ENCODE measurements at places on chromosomes 3 and 15.

DNA sequence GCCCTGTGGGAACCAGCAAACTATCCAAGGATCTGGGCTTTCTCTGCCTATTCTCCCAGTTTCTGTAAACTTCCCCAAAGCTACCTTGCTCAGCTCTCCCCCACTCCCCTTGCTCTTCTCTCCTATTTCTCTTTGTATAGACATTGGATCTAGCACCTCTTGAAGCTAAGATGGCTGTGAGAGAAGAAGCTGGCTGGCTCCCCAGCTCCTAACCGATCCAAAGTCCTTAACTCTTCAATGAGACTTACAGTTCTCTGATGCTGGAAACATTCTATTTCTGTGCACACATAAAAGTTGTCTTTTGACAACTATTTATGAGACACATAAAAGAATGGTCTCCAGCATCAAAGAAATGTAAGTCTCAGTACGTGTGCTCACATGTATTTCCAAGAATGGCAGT, 70.6 kb upstream of the C3orf80 start:
- no peak for DNase-seq

DNA sequence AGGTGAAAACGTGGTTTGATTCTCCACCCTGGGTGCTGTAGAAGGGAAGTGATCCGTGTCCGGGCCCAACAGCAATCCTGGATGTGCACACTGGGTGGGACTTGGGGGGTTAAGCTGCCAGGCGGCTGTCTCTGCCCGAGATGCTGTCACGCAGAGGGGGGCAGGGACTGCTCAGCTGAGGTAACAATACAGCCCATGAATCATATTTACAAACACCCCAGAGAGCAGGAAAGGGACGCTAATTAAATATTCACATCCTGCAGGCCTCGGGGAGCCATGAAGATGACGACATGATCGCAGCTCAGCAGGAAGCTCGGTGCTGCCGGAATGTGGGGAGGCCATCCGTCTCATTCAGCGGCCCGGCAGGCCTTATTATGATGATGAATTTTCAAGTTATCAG, 17.9 kb upstream of the CRABP1 start:
- DNase-seq: no peak

DNA sequence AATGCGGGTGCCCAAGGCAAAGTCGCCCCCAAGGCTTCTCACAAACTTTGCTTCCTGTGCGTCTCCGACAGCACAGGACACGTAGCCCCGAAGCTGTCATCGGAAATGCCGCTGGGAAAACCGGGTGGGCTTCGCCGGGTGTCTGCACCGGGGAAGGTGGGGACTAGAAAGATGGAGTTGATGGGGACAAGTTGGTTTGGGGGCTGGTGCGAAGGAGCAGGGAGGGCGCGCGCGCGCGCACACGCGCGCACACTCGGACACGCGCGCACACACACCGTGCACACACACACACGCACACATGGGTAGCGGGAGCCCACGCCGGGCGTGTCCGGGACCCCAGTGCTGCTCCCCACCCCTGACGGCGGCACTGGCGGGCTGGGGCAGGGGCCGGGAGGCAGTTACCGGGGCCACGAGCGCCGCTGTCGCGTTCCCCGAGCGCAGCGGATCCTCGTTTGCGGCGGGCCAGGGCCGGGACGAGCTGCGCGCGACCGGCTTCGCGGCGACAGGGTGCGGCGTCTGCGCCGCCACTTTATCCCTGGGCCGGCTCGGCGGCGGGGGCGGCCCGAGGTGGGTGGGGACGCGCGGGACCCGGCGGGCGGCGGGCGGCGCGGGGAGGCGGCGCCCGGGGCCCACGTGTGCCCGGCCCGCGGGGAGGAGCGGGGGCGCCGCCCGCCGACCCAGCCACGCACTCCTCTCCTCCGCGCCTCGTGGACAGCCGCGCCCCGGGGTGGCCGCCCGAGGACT, 539 bp upstream of the MGLL start:
- DNase-seq: no peak

DNA sequence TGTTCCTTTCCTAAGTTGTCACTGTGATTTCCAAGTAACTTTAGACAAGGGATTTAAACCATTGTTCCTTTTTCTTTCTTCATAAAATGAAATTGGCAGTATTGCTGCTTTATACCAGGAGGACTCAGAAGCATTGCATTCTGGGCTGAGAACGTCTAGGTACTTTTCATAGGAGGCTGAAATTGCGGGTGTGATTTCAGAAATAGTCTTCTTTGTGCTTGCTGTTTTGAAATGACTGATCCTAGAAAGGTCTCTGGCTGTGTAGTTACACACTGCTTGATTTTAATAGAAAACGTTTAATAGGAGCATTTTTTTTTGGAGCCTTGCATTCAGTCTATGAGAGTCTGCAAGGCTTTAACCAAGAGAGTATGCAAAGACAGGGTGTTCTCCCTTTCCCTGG, 56.3 kb downstream of the PPM1L start:
- no peak for DNase-seq

GRCh38 chr3:188881954-188882641, 289.7 kb upstream of the TPRG1 start:
- DNase-seq: no peak

DNA sequence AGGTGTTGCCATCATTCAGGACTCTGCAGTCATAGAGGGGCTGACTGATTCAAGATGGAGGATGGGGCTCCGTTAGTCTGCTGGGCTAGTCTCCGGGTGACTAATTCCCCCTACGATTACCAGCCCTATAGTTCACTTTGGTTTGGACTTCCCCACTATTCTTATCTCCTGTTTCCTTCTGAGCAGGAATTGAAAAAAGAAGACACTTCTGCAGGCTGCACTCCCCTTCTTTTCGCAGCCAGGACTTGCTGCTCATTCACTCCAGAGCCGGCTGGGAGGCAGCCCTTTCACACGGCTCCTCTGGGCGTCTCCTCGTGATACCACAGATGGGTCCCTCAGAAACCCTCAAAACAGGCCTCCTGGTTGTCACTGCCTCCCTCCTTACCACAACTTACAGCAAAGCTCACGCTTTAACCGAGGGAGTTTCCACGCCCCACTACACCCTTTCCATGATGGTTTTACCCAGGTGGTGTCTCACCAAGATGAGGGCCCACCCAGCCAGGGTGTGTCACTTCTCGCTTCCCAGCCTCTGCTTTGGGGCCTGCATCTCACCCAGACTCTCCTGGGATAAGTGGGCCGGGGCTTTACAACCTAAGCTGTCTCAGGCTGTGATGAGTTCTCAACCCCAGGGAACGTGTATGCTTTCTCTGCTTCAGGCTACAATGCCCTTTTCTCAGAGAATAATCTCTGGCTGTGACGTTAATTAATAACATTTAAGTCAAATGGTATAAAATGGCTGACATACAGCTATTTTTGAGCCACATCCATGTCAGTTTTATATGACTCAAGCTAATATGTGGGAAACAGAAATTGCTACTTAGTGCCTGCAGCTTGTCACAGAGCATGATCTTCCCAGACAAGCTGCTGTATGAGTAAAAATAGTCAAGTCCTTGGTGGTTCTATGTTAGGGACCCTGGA, 11.9 kb downstream of the CX3CR1 start:
- peak; percentile 26 for DNase-seq

- DNase-seq: no peak
Observed at GRCh38 chr3:48039487-48040190, 23.4 kb upstream of the MAP4 start.

DNA sequence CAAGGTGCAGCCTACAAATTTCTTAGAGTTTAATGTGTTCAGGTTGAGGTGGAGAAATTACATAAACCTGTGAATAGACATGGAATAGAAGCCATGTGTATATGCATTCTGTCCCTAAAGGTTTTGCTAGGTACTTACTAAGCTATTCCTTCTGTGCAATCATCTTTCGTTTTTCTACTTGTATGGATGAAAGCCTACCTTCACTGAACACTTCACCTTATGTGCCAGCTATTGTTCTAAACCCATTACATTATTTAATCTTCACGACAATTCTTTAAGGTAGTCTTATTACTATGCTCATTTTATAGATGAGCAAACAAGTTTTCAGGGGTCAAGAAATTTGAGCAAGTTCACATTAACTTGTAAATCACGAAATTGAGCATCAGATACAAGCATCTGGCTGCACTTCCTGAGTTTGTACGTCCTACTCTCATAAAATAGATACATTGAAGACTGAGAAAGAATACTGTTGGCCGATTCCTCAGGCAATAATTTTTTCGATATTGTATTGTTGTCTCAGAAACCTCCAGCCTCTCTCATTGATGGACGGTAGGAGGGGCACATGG, 635 bp upstream of the RCN2 start:
- DNase-seq: no peak

GRCh38 chr3:170670504-170670903, 84.6 kb upstream of the SLC7A14 start:
- no peak for DNase-seq

DNA sequence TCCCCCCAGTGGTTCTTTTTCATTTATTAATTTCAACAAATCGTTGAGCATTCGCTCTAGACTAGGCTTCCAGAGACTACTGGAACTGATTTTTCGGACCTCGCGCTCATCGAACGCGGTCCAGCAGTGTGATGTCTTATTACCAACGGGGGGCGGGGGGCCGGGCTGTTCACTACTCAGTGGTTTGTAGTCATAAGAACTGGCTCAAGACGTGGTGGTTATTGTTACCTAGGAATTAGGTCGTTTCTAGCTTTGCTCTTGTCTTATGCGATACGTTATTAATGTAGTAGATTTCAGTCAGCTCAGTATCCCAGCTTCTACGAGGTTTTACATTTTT, 858 bp downstream of the RBM5 start:
- no peak for DNase-seq

DNA sequence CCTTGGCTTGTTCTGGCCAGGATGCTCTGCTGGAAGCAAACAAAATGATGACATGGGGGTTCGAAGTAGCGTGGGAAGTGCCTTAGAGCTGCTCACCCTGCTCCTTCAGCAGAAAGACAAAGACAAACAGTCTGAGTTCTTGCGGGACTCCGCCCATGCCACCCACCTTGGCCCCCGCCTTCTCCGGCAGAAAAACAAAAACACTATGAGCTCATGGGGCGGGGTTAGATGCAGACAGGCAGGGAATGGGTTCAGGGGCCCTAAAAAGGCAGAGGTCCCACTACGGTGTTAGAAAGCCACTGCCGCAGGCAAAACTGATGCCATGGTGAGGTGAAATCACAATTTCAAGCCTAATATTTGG, 9.7 kb upstream of the NCKIPSD start:
- DNase-seq: no peak

DNA sequence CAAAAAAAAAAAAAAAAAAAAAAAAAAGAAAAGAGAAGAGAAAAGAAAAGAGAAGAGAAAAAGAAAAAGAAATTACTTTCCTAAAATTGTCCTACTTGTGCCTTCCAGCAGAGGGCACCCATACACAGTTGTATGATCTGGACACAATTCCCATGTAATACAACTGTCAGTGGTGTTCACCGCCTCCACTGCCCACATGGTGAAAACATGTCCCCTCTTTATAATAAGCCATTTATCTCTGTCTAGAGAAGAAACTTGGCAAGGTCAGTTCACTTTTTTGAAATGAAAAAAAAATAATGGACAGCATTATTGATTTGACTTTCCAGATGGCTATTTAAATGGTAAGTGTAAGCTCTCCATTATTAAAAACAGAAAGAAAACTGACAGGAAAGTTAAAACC, 459.4 kb downstream of the GBE1 start:
- DNase-seq: no peak

- no peak for DNase-seq
Observed at GRCh38 chr3:194168994-194169393, 33.0 kb downstream of the HES1 start.

GRCh38 chr3:30225021-30225420, 381.4 kb upstream of the TGFBR2 start:
- DNase-seq: no peak

DNA sequence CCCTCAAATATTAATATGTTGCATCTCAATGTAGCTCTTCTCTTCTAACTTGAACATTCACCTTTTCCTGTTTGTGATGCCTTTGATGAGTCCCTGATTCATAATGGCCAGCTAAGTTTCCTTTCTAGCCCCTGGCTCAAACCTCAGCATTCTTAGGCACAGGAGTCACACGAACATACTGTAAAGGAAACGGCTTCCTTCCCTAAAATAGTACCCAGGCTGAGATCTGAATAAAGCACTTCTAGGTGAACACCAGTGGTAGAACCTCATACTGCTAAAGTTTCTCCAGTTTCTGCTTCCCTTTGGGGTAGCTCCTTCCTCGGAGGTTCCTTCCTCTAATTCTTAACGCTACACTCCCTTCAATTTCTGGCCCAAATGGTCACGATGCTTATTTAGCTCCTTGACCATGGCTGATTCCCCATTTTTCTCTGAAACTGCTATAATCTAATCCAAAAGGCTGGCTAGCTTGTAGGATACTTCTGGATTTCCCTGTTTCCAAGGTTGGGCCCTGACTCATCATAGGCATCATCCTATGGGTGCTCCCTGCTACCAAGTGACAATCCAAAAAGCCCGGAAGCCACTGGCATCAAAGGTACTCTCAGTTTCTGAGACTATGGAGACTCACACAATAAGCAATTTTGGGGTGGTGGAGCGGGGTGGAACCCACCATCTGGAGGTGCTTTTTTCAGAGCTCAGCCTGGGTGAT, 2.4 kb downstream of the ANAPC13 start:
- DNase-seq: no peak

GRCh38 chr15:85761635-85762034, 33.1 kb downstream of the KLHL25 start:
- DNase-seq: no peak

GRCh38 chr3:142279965-142280590, 54.7 kb upstream of the GK5 start:
- peak; percentile 7 for DNase-seq

GRCh38 chr3:52093756-52094545, 37.6 kb upstream of the DUSP7 start:
- DNase-seq: no peak

GRCh38 chr3:139526146-139526545, 13.4 kb downstream of the RBP1 start:
- no peak for DNase-seq

DNA sequence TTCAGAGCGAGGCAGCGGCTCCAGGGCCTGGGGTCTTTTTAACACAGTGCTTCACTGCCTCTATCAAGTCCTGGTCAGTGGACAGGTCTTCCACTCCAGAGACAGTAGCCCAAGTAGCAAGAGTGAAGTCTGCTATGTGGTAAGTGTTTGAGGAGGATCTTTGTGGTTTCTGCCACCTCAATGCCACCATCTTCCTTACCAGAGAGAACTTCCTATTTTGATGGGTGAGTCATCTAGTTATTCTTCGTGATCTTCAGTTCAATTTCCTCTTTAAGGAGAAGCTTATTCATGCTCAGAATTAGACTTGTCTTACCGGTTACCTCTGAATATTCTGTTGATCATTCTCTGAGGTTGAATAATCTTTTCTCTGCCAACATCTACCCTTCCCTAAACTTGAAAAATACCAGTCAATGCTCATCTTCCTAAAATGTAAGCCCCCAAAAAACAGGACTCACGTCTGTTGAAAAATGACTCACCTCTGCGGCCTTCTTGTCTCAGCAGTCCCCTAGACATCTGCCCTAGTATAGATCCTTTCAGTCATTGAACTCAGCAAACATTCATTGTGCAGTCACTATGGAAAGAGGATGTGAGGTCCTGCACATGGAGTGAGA, 32.2 kb upstream of the BCL6 start:
- no peak for DNase-seq

- DNase-seq: no peak
Observed at GRCh38 chr15:85771271-85771670, 23.5 kb downstream of the KLHL25 start.

- DNase-seq: no peak
Observed at GRCh38 chr3:31039145-31039544, 144.7 kb upstream of the GADL1 start.

Measured in stimulated activated CD4-positive, alpha-beta T cell treated with anti-CD3 and anti-CD28 coated beads, Interleukin-1b, Interleukin-23, amount 100 ng/mL, for 1 hour (primary cell).